SW 1271 (cell line): ENCODE measurements at places on chromosomes 1 and 21.

GRCh38 chr1:12081648-12082396 is 18.7 kb downstream of the TNFRSF8 start:
- no peak for DNase-seq

DNA sequence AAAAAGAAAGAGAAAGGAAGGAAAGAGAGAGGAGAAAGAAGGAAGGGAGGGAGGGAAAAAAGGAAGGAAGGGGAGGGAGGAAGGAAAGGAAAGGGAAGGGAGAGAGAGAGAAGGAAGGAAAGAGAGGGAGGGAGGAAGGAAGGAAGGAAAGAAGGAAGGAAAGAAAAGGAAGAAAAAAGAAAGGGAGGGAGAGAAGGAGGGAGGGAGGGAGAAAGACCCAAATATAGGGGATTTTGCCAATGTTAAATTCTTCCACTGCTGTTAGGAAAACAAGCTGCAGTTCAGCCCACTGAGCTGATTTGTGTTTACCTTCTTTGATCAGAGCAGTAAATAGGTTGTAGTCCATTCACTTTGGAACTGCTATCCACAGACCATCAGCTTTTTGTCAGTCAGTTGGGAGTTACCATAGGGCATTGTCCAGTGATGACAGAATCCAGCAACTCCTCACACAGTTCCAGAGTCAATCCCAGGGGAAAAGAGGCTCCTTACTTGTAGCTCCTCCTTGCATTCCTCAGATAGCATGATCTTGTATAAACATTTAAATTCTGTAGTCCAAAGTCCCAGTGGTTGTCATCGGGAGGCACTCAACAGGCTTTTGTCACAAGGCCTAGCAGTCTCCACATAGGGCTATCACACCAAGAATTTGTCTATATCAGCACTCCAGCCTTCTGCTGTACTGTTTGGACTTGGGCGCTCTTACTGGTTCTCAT is 13.5 kb upstream of the PPP1R8 start:
- DNase-seq, result no peak

DNA sequence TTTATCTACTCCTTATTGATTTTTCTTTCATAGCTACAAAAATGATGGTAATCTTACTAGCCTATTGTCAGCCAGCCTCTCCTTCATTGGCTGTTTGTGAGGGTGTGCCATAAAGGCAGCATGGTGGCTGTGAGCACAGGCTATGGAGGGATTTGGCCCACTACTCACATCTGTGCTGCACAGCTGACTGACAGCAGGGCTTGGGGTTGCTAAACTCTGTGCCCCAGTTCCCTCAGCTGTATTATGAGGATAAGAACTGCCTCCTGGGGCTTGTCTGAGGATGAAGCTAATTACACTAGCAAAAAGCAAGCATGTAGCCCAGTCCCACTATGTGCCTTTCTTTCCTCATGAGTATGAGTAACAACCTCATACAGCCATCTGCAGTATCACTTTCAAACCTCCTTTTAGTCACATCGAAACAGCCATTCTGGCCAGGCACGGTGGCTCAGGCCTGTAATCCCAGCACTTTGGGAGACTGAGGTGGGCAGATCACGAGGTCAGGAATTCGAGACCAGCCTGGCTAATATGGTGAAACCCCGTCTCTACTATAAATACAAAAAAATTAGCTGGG is 66.2 kb downstream of the COQ8A start:
- DNase-seq, result no peak

GRCh38 chr1:53410100-53410541 is 49.1 kb upstream of the DMRTB1 start:
- no peak for DNase-seq

DNA sequence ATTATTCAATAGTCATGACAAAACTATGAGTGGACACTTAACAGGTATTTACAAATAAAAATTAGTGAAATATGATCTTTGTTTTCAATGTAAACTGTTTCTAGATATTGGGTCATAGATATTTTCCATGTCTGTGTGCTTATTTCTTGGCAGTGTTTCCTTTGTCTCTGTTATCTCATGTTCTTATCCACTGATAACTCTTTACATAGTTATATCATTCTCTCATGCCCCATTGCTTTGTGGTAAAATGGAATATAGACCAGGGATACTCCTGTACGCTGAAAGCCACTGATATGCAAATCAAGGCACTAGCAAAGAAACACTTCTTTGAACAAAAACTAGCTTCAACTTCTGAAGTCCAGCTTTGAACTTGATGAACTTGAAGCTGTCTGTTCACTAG is 113.1 kb downstream of the ITSN1 start:
- DNase-seq, result no peak

DNA sequence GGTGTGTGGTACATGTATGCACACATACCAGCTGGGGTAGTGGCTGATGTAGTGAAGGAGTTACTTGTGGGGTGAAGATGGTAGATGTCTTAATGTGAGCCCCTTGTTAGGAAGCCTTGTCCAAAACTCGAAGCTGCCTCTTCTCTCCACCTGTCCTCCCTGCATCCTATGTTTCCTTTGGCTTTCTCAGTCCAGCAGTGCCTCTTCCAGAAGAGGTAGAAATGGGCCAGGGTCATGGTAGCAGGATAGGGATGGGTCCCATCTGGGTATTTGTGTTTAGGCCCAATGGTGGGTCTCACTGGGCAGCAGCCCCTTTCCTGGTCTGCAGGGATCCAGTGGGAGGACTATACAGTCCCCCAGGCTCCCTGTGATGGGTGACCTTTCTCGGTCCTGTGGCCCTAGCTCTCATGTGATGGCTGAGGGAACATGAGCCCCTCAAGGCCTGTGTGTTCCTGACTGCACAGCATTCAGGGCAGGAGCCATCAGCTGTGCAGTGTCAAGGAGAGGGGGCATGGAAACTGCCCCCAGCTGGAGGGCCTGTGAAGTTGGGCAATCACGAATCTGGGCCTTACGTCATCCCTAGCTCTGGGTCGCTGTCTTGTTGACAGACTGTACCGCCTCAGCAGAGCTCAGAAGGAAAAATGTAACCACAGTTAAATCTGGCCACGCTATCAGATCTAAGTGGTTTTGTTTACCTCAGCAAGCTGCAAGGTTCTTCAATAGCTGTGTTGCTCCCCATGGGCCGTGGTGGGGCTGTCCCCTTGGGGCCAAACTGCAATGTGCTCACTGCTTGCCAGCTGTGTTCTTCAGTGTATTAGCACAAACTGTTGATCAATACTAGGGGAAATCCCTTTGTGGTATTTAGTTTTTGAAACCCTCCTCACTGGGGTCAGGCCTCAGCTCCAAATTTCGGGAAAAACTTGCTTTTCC is 82.7 kb downstream of the NOS1AP start:
- DNase-seq, result no peak

DNA sequence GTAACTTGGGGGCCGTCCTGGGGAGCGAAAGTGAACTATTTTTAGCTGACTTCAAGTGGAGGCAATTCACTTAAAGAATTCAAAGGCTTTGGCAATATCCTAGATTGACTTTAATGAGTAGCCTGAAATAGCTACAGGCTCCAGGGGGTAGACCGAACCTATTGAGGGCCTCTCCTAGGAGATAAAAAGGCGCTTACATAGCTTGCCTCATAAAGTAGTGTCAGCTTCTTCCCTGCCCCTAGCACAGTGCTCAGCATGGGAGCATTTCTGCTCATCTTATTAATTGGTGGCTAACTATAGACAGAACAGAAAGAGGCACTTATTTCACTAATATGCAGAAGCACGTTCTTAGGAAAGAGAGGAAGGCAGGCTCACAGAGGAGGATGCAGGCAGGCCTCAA is 12.3 kb upstream of the CTNNBIP1 start:
- no peak for DNase-seq

DNA sequence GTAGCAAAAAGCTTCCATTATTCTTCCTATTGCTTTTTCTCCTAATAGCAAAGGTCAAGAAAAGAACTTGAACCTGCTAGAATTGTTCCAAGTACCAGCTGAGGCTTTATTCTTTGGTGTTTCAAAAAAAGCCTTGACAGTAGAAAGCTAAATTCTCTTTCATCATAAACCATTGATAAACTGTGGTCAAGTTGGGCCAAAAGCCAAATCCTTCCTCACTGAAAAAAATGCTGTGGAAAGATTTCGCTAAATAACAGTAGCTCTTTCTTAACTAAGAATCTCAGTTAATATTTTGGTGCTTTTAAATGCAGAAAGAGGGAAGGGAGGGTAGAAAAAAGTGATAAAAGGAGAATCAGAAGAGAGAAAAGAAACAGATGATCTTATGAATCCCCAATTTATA is 14.0 kb upstream of the JAM2 start:
- DNase-seq, result no peak

- DNase-seq, result no peak
These were observed 3.2 kb downstream of the TMCC2 start for GRCh38 chr1:205230982-205231381.
